ENCODE measurements at places on chromosomes 1 and 21.

- no peak for DNase-seq
Observed at GRCh38 chr1:52919051-52919722, 2.4 kb downstream of the ECHDC2 start.

DNA sequence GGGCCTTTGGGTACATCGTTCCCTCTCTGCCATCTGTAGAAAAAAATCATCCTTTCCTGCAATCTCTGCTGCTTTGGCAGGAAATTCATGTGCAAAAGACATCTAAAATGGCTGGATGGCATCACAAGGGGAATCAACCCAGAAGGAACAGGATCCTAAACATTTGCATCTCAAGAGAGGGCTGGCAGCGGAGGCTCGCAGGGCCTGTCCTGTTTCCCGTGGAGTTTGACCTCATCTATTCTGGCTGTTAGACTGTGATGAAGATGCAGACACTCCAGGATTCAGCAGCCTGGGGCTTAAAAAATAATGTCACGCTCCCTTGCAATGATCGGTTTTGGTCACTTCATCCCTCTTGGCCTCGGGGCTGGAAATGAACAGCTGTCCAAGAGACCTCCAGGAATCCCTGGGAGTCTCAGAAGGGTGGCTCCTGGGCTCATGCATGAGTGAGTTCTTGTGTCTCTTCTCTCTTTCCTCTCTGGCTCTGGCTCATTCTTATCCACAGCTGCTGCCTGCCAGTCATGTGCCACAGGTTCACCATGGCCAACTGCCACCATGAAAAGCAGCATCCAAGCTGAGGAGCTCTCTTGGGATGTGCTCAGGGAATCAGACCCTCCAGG is 16.1 kb upstream of the PCP4 start:
- no peak for DNase-seq

DNA sequence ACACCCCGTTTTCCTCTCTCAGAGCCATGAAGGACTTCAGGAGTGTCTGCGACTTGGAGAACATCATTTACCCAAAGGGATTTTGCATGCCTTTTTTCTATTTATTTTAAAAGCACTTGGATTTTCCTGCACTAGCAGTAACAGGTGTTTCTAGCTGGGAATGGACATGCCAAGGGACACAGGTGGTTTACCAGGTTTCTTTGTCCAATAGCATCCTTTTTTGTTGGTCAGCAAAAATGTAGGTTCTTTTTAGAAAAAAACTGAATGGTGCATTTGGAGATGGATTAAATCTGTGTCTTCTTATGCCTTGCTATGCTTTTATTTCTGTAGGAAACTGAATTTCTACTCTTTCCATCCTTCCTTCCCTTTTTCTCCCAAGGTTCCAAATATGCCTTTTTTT is 132.8 kb upstream of the COL6A1 start:
- DNase-seq, result no peak

DNA sequence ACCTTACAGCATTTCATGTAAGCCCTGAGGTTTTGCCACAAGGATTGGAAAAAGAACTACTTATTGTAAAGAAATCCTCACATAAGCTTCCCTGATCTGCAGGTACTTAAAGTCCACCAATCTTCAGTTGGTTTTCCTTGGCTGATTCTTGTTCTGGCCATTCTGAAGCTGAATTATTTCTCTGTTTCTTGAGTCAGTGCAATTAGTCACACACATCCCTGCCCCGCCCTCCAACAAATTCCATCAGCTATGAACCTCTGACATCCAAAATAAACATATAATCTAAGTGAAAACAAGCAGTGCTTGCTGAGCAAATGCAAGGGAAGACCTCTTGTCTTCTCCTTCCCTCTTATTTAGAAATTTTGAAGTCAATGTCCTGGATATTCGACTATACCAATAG is 8.2 kb upstream of the FNDC7 start:
- no peak for DNase-seq

DNA sequence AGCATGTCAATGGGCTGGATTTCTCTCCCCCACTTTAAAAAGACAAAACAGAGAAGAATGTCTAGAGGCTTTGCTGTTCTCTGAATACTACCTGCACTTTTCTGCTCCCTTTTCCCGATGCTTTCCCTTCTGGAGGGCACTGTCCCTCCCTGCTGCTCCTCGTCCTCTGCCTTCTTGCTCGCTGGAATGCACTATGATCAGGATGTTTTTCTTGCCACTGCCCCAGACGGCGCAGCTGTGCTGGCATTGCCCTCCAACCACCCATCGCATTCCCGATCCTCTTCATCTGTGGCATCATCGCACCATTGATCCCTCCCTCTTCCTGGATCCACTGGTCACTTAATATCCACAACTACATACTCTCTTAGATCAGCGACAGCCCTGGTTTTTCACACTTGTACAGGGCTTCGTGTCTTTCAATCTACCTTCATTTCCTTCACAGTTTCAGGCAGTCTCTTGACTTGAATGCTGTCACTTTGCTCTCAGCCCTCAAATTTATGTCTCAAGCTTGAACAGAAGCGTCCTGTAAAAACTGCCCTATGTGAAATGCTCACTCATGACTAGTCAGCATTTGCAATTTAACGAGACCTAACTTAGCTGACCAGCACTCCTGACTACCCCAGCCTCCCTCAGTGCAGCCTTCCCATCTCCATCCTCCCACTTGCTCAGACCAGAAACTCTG is 3.5 kb upstream of the OR11L1 start:
- no peak for DNase-seq

DNA sequence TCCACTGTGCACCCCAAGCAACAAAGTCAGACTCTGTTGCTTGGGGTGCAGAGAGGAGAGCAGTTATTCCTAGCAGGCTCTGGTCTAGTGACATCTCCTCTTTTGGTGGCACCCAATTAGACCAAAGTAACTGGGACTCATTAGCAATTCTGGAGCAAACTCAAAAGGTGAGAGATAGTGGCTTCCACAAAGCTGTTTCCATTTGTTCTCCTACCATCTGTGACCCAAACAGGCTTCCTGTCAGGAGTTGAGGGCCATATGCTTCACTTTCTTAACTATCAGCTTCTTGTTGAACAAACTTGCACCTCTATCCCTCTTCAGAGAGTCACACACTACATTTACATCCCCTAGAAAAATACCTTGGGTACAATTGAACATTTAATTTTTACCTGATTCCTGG is 1.5 kb upstream of the ATXN7L2 start:
- DNase-seq, result no peak

- no peak for DNase-seq
Observed at GRCh38 chr1:116299248-116299647, 73.8 kb upstream of the ATP1A1 start.

DNA sequence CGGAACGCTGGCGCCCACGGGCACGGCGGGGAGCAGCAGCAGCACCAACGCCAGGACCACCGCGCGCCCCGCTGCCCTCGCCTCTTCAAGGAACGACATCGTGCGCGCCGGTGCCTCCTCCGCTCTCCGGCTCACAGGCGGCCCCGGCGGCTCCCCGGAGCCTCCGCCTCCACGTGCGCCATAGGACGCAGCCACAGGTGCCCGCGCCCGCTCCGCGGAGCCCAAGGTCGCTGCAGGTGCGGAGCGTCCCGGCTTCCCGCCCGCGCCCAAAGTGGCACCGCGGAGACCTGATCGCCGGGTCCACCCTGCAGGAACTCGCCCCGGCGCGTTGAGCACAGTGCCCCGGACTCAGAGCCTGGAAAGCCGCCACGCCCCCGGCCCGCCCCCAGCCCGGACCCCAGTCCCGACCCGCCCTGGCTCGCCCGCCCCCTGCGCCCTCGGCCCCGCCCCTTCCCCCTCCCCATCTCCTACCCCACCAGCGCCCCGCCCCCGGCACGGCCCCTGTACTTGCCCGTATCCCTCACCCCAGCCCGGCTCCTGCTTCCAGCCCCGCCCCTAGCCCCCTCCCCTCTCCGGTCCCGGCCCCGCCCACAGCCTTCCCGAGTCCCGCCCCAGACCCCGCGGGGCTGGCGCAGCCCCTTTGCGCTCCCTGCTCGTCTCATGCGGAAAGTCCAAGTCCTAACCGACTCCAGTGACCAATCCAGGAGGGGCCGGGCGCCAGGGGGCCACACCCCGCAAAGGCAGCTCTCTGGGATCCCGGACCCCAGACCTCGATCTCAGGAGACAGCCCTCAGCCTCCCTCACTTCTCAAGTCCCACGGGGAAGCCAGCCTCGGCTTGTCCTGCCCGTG is at the start of gene MEGF6:
MEGF6 (minus strand) TSS at position 339 of the 850 bp plus-strand sequence; CDS start at position 99, 240 bp downstream.
- DNase-seq, result peak; percentile 89

DNA sequence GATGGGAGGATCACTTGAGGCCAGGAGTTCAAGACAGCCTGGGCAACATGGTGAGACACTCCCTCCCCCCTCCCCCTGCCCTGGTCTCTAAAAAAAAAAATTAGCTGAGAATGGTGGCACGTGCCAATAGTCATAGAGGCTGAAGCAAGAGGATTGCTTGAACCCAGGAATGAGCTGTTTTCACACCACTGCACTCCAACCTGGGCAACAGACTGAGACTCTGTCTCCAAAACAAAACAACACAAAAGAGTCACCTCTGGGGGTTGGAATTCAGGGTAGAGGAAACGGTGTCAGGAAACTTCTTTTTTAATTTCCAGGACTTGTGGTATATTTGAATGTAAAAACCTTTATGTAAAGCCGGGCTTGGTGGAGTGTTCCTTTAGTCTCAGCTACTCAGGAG is 43.2 kb downstream of the RHOU start:
- no peak for DNase-seq

DNA sequence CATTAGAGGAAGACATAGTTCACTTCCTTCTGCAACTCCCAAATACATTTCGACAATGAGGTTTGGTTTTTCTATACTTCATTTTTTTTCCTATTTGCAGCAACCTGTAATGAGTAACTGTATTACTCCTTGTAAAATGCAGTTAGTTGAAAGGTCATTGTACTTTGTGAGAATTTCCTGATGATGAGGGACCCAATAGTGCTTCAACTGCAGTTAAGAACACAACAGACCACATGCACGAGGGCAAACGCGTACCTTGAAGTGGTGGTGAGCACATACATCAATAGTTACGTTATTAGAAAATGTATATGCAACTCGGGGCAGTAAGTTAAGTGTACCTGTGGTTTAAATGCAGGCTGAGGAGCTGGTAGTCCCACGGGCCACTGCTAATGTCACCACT is 171.8 kb downstream of the GABPA start:
- no peak for DNase-seq

DNA sequence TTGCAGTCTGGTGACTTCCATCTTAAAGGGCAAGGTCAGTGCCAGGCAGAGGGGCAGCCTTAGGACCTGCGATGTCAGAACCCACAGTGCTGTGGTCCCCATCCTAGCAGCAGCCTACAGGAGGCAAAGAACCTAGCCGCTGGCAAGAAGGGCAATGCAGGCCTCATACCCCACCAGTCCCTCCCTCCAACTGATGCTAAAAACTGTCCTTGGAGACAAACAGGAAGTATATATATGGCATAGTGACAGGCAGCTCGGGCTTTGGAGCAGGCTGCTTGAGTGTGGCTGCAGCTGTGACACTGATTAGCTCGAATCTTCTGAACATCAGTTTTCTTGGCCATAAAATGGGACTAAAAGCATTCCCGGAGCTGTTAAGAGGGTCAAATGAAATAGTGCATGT is 156.0 kb upstream of the VAMP3 start:
- no peak for DNase-seq

- DNase-seq, result no peak
Observed at GRCh38 chr1:37265156-37265555, 209.2 kb upstream of the ZC3H12A start.

DNA sequence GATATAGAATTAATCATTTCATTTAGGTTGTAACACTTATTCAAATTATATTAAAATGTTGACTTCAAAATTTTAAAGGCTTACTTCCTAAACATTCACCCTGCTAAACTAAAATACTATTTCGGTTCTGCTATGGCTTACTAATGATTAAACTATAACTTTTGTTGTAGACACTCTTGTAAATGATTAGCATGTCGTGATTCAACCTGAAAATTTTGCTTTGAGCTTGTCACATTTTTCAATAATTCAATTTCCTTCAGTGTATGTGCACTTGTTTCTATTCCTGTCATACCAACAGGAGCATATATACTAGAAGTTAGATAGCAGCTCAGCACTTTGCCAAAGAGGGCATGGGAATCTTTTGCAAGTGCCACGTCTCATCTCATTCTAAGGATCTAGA is 1018.8 kb downstream of the AMY1C start:
- DNase-seq, result no peak

DNA sequence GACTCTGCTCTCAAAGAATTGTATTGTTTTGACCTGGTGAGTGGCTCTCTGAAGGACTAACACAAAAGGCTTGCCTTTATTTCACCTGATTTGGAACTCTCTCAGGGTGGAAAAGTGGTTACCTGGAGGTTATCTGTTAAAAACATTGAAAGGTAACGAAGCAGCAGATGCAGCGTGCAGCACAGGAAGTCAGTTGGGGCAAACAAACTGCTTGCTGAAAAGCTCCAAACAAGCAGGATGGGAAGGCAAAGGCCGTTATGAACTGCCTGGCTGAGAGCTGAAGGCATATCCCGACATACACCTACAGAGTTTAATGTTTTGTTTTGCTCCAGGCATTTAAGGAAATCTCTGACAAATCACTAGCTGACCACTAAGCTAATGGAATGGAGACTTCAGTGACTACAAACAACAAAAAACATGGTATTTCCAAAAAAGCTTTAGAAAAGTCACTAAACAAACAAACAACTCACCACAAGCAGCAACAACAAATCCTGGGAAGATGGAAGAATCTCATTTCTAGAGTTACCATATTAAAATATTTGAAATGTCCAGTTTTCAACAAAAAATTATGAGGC is 44.3 kb upstream of the BATF3 start:
- DNase-seq, result no peak

GRCh38 chr1:168088511-168089325 is 48.0 kb downstream of the GPR161 start:
- no peak for DNase-seq

DNA sequence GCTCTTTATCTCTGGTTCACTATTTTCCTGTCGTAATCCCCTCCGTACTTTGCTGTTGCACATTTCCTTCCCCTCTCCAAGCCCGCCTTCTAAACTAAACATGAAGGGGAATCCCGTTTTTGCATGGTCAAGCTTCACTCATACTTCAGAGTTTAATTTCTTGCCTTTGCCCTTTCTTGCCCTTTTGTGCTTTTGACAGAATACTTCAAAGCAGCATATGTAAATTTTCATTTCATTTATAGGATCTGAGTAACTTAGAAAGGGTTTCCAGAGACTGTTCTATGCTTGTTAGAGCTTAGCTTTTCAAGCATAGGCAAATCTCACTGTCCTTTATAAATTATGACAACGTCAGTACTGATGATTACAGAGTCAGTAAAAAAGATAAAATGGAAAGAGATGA is 27.7 kb downstream of the SPATA45 start:
- DNase-seq, result no peak

GRCh38 chr1:184890539-184890973 is 83.8 kb downstream of the NIBAN1 start:
- DNase-seq, result no peak

DNA sequence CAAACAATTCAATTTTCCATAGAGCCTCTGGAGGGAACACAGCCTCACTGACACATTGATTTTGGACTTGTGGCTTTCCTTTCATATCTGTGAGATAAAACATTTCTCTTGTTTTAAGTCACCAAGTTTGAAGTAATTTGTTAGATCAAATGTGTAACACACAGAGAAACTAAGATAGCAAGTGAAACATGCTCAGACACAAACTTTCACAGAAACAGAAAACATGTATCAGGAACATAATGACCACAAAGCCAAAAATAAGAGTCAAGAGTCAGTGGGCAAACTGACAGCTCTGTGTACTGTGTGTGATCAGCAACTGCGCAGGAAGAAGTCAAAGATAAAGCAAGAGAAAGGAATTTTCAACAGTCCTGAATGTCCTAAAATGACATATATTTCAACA is 1237.5 kb downstream of the AMY1C start:
- no peak for DNase-seq
